ENCODE measurements at places on chromosomes 4 and X.

DNA sequence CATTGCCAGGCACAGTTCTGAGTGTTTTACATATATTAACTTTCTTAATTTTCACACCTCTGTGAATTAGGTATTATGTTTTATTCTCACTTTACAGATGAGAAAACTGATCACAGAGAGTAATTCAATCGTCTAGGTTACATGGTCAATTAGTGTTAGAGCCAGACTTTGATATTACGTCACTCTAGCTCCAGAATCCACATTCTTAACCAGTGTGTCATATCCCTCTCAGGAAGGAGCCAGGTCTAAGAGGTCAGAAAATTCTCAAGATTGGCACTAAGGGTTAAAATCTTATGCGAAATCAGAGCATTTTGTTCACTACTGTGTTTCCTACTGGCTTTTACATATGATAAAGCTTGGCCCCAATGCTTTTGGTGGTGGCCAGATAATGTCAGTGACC is 7.4 kb downstream of the DMP1 start:
- no peak for DNase-seq

DNA sequence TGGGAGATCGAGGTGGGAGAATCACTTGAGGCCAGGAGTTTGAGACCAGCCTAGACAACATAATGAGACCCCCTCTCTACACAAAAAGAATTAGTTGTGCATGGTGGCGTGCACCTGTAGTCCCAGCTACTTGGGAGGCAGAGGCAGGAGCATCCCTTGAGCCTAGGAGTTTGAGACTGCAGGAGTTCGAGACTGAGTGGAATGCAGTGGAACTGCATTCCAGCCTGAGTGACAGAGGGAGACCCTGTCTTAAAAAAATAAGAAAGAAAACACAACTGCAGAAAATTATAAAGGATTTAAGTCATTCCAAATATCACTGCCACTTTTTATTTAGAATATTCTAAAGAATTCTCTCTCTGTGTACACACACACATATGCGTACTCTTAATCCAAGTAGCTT is 18.4 kb downstream of the HPRT1 start:
- DNase-seq, result no peak

- no peak for DNase-seq
These were observed 587.9 kb downstream of the TLL1 start for GRCh38 chr4:166460769-166461550.

DNA sequence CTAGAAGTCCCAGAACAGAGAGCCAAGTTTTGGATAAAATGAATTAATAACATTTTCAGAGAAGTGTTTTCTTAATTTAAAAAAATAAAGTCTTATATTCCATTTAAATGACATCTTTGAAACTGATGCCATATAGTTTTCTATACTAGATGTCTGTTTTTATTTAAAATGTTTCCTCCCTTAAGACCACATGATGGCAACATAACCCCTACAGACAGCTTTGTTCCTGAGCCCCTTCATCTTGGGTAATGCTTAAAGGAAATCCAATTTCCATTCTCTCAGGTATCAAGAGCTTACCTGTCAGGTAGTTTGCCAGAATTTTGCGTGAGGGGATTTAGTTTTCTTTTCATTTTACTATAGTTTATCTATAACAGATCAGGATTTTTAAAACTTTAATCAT is 181.4 kb upstream of the UGT8 start:
- no peak for DNase-seq

- DNase-seq, result no peak
These were observed 859.4 kb upstream of the FTHL17 start for GRCh38 chrX:31931225-31931624.

- DNase-seq, result no peak
These were observed 257.8 kb downstream of the FAT4 start for GRCh38 chr4:125572601-125573000.

- DNase-seq, result no peak
These were observed 87.9 kb downstream of the YIPF7 start for GRCh38 chr4:44563496-44563895.

DNA sequence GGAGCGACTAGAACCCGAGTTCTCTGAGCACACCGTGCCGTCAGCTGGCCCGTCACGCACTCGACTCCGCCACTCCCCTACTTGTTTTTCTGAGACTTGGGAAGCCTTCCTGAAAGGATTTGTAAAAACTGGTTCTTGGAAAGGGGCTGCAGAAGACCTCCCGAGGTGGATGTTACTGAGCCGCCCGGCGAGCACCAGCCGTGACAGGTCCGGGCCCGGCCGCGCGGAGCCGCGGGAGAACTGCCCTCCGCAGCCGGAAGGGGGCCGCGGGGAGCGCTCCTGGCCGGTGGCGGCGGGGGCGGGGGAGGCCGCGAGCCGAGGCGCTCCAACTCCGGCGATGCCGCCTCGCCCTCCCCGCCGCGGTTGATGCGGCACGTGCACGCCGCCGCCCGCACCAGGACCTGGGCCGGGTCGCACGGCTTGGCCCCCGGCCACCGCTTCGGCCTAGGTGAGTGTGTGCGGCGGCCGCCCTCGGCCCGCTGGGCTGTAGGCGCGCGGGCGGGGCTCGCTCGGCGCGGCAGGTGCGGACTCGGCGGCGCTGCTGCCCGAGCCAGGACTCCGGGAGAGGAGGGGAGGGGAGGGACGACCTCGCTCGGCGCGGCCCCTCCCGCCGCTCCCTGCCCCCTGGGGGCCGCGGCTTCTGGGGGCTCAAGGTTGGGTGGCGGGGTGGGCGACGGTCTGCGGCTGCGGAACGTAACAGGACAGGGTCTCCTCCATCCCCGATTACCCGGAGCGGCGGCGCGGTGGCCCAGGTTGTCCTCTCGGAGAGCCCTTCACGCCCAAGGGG is 1.7 kb downstream of the SPRY1 start:
- DNase-seq, result peak; percentile 27

- no peak for DNase-seq
These were observed 148.4 kb upstream of the SFRP2 start for GRCh38 chr4:153937289-153937688.

DNA sequence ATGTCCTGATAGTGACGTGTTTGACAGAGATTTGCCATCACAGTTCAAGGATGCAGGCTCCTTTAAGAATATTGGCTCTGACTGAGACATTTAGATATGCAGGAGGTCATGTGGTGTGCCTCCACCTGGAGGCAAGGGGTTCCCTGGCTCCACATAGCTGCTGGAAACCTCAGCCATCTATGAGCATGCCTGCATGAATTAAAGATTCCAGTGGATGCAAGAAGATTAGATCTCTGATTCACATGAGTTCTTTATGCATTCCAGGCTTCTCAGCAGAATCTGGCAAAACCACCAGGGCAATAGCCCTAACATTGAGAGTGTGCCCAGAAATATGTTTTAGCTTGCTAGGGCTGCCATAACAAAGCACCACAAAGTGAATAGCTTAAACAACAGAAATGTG is 298.5 kb upstream of the AADAT start:
- DNase-seq, result no peak

GRCh38 chrX:19177721-19178120 is 55.5 kb upstream of the ADGRG2 start:
- no peak for DNase-seq

DNA sequence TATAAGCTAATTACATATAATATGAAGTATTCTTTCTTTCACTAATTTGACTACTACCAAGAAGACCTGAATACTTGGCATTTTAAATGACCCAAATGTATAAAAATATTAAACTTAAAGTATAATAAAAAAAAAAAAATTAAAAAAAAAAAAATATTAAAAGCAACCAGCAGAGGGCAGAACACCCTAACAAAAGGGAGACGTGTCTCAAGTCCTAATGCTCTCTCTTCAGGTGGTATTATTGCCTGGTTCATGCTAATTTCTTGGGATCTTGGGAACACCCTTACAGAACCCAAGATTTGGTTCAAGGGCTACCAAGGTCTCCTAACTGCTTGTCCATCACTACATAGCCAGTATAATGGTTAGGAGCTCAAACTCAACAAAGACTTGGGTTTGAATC is 754.8 kb downstream of the RAB28 start:
- no peak for DNase-seq

DNA sequence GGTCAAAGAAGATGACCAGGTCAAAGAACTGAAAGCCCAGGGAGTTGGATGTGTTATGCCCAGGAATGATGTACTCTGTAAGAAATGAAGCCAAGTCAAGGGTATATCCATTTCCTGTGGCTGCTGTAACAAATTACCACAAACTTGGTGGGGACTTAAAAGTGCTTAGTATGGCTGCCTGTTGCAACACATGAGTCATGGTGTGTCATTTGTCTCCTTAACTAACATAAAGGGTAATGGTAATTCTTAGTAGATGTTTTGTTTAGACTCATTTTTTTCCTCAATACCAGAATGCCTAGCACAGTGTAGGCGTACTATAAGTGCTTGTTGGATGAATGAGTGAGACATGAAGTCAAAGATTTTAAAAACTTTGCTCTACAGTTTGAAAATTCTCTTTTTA is 45.7 kb downstream of the SYTL5 start:
- no peak for DNase-seq

GRCh38 chr4:153084980-153085630 is 119.1 kb upstream of the TRIM2 start:
- DNase-seq, result peak; percentile 88

DNA sequence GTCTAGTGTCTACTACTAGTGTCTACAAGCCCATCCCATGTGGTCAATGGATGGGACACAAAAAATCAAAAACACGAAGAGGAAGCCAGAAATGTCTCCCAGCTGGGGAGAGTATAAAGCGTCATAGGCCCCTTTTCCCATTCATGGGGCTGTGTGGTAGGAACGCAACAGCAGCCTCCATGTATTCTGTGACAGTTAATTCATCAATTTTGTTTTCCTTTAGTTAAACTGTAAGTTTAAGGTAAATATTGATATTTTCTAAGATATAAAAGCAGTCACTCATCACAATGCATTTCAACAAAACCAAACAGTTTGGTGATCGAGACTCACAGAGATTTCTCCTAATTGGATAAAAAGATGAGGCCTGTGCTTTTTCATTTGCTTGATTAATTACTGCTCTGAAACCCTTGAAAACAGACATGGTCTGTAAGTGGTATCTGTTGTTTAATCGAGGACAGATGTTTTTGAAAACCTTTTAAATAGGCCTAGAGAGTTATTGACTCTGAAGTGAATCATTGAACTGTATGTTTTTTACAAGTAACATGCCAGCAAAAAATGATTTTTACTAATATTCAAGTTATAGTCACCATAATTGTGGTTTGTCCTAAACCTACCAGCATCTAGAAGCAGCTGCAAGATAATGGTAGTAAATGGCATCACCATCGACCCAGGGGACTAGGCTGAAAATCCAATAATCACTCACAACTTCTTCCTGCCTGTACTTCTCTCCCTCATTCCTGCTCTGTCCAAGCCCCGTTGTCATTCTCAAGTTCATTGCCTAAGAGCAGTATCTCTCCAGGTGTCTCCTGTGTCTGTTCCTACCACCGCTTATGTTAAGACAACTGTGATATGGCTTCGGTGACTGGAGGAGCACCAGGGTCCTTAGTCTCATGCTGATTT is 87.7 kb upstream of the SHISA3 start:
- no peak for DNase-seq

DNA sequence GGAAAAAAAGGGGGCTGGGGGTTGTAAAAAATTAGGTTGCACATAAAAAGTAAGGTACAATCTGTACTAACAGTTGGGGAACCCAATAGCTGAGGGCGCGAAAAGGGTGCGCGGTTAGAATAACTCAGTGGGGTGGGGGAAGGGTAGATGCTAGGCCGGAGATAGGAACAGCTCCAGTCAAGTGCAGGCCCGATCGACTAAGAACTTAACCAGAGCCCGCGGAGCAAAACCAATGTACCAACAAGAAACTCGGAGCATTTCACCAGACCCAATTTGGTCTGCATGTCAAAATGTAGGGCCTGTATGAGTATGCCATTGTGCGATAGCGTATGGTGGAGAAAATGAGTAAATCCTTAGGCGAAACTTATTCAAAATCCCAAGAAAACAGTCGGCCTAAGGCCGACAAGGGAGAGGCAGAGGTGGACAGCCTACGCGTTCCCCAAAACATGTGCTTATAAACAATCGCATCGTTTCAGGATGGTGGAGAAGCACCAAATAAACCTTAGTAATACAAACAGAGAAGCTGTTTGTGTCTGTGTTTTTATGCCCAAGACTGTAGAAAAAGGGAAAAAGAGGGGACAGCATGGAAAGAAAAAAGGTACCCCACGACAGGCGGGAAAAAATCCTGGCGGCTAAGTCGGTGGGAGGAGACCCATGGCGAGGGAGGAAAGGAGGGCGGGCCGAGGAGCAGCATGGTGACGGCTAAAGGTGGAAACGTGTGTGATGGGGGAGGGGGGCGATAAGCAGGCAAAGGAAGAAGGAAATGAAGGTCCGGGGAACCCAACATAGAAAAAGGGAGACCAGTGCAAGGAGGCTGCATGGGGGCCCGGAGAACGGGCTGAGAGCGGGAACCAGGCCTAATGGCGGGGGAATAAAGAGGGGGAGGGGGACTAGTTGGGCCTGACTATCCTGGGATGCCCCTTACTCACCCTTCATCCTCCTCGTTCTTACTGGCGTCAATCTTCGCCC is 990 bp downstream of the HNRNPD start:
- peak; percentile 30 for DNase-seq

GRCh38 chr4:120664851-120665250 is 257.7 kb downstream of the PRDM5 start:
- DNase-seq, result no peak

DNA sequence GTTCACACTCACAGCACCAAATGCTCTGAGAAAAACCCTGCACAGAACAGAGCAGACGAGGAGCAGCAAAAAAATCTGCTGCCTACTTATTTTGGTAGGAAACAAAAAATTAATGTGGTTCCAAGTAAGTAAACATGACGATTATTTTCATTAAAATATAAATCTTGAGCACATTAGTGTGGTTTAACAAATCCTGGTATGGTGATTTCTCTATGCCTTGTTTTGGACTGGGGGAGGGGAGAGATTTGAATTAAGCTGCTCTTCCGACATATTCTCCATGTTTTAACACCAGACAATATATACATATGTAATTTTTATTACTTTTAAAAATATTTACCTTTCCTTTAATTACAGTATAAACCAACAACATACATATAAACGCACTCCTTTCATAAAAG is 1.8 kb downstream of the CAMK2D start:
- DNase-seq, result no peak

DNA sequence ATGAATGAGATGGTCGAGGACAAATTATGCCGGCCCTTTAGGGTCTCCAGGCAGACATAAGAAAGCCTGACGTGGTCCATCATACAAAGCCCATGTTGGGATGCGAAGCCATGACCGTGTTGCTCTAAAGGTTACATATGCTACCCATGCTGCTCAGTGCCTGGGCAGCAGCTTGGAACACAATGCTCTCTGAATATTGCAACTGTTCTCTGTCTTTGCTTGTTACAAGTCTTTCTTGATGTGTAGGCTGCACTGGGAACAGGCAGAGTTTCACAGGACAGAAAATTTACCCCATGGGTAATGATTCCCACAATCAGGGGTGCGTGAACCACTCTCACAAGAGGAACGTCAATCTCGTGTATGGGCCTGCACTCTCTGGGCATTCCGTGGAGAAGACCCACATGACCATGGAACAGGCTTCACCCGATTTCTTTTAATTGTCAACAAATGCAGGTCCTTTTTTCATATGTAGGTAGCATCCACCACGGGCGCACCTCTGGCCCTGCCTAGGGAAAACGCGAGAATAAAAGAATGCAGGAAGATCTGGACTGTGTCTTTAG is 66.3 kb downstream of the NBDY start:
- no peak for DNase-seq

GRCh38 chr4:90189178-90189577 is 62.0 kb downstream of the CCSER1 start:
- DNase-seq, result no peak

Data from stimulated activated CD4-positive, alpha-beta T cell treated with anti-CD3 and anti-CD28 coated beads, TNF-alpha, amount 100 ng/mL, for 1 hour (primary cell).